ENCODE measurements at places on chromosomes 13 and 19.

- DNase-seq, result no peak
Measured at GRCh38 chr13:46378411-46378810, 8.6 kb downstream of the RUBCNL start.

DNA sequence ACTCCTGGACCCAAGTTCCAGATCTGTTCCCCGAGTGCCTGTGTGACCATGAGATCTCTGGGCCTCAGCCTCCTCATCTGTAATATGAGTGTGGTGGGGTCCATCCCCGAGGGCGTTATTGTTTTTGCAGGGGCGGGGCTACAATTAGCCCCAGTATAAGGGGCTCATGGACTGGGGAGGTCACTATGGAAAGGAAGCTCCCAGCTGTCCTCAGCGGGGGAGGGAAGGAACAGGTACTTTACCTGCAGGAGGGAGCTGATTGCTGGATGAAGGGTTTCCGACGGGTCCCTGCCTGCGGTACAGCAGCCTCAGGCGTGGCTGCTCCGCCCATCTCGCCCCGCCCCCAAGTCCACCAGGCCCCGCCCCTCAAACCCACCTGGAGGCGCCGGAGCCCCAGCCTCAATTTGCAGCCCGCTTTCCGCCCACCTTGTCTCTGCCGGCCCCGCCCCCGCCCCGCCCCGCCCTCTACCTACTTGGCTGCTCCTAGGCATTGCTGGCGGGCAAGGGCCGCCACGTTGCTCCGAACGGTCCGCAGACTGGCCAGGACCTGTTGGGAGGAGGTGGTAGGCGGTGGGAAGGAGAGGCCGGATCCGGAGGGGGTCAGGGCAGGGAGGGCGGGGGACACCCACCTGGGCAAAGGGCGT lies 5.5 kb downstream of the PDE4C start:
- DNase-seq, result no peak

DNA sequence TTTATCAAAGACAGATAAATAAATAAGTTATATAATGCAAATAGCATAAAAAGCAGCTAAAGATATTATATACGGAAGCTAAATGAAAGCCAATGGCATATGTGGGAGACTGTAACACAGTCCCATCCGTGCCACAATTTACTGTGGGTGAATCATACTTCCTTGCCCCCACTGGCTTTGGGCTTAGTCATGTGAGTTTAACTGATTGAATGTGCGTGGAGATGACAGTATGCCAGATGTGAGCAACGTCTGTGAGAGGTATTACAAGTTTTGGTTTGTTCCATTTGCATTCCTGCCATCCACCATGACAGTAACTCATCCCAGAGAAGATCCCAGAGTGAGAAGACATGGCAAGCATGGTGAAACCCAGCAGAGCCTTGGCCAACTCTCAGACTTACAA lies 340.0 kb downstream of the SUCLA2 start:
- no peak for DNase-seq

- no peak for DNase-seq
Measured at GRCh38 chr19:32816555-32817099, 52.9 kb downstream of the SLC7A9 start.

DNA sequence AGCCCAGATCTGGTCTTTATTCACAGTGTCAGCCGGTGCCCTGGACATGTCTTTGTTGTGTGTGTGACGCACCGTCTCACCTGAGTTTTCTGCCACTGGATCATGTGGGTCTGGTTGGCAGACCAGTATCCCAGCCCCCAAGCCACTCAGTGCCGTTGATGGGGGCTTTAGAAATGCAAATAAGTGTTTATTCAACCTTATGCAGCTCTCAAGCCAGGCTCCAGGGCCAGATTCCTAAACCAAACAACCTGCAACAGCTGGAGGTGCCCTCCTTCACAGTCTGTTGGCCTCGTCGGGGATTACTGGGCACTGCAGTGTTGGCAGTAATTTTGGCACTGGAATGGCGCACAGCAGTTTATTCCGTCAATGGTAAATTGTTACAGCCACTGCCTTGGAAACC lies 21.6 kb downstream of the FAM124A start:
- DNase-seq, result no peak

DNA sequence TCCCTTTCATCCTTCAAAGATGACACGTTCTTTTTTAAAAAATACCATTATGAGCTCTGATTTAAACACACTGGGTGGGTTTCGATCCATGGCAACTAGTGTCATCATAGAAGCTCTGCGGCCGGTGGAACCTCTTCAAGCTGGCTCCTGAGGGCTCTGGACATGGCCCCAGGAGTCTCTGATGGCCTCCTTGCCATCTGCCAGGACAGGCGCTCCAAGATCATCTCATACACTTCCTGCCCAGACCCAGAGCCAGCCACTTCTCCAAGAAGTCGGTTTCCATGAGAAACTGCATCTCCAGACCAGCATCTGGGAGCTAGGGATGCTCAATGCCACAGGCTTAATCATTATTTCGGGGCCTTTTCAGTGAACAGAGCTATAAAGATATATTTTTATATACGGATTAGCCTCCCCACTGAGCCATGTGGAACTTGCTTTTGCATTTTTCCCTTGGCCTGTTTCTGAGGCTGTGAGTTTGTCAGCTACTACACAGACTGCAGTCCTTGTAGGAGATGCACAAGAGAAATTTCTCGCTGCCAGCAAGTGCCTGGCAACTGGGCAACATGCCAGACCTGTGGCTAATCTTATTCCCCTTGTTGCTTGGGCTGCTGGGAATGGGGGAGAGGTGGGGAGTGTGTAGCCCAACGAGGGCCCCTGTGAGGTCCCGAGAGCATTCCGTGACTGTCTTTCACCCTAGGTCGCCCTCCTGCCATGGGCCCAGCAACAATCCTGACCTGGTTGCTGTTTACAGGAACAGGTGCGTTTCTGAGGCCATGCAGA lies 15.9 kb downstream of the SUGP1 start:
- DNase-seq, result no peak

- DNase-seq, result no peak
Measured at GRCh38 chr13:44601586-44601985, 25.5 kb upstream of the TSC22D1 start.

DNA sequence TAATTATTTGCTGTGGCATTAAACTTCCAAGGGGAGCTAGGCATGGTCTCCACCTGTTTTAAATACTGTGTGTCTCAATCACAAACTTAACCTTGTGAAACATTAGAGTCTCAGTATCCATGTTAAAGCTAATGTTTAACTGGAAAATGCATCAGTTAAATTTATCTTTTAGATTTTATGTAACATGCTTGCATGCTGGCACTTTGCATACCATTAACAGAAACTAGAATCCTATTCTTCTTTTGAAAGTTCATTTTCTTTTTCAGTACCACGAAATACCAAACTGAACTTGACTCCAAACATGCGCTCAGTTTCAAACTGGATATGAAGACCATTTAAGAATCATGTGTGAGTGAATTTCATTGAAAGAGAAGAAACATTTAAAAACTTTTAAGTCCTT lies 328.9 kb upstream of the SLC10A2 start:
- no peak for DNase-seq

Data from GM19239 (cell line).